ENCODE measurements at places on chromosomes 5 and 9. TPM values are rescaled to one million over a fixed set of nuclear protein-coding genes. Genes with fewer than 3 reads are reported as not detected.
A peak's percentile ranks its signal among the peaks of the same experiment; 100 is the strongest.

- H3K27ac ChIP-seq = peak overlapping the region; percentile 99
- H3K36me3 ChIP-seq = peaks cover 16% of the 10 kb centered on the region
- peak overlapping the region; percentile 90 for H3K4me3 ChIP-seq
- peaks cover 51% of the 10 kb centered on the region for H3K4me1 ChIP-seq
- no peak for DNase-seq
Measured at GRCh38 chr9:35656831-35657545, 831 bp downstream of the RMRP start.

- H3K36me3 ChIP-seq = no peaks in the 10 kb centered on the region
- DNase-seq = no peak
- peaks cover 31% of the 10 kb centered on the region for H3K4me1 ChIP-seq
- no peaks in the 10 kb centered on the region for H3K27me3 ChIP-seq
Measured at GRCh38 chr5:132734687-132735086, 2.7 kb downstream of the KIF3A start.

GRCh38 chr9:8693464-8693863 is 893.9 kb upstream of the DMAC1 start:
- DNase-seq = no peak
- no peaks in the 10 kb centered on the region for H3K4me1 ChIP-seq
- H3K27me3 ChIP-seq = no peaks in the 10 kb centered on the region
- no peak overlapping the region for H3K27ac ChIP-seq
- H3K36me3 ChIP-seq = no peaks in the 10 kb centered on the region

DNA sequence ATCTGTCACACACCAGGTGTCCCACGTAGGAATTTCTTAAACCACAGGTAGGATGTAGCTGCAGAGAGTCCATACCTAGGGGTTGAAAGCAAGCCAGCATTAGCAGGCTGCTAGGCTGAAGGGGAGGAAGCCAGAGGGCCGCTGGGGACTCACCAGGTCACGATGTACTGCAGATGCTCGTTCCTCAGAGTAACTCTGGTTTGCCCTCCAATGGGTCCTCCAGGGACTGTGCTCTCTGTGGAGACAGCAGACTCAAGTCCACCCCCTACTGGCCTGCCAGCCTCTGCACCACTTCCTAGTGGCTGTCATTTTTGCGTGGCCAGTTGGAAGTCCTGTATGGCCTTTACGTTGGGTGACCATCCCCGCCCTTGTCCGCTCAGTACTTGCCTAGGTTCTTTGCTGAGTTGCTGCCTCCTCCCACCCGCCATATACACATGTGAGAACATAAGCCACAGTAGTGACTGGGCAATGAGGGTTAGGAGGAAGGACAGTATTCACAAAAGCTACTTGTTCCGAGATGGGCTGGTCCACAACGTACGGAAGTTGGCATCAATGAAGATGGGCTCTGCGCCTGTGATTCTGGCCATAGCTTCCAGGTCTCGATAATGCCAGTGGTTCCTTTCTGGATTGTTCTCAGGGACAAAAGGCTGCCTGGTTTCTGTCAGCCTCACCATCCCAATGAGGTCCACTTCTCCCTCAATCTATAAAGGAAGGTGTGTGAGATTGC is 4.1 kb downstream of the RPL7A start:
- peak; percentile 63 for DNase-seq
- peaks cover 40% of the 10 kb centered on the region for H3K36me3 ChIP-seq
- H3K4me3 ChIP-seq = no peak overlapping the region

DNA sequence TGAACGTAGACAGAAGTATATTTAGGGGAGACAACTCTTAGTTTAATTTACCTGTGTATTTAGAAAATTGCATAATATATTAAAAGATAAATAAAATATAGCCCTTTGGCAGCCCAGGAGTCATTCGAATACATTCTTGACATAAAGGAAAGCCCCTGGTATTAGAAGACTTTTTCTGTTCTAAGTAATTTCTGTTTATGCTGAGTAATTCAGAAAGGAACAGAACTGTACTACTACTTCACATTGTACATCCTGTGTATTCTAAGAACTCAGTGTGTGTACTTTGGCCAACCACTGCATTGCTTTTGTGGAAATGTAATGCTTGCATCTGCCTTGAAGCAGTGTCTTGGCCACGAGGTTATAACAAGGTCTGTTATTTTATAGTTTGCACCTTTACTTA is 136.4 kb downstream of the KDM4C start:
- H3K4me3 ChIP-seq = no peak overlapping the region
- peaks cover 7% of the 10 kb centered on the region for H3K4me1 ChIP-seq
- no peaks in the 10 kb centered on the region for H3K36me3 ChIP-seq
- no peak overlapping the region for H3K27ac ChIP-seq
- DNase-seq = no peak

GRCh38 chr9:32403567-32404260 is 19.3 kb downstream of the ACO1 start:
- peak overlapping the region; percentile 49 for H3K27ac ChIP-seq
- DNase-seq = no peak
- H3K4me3 ChIP-seq = peak overlapping the region; percentile 23
- H3K36me3 ChIP-seq = peaks cover 54% of the 10 kb centered on the region
- no peaks in the 10 kb centered on the region for H3K27me3 ChIP-seq
- H3K4me1 ChIP-seq = peaks cover 30% of the 10 kb centered on the region

DNA sequence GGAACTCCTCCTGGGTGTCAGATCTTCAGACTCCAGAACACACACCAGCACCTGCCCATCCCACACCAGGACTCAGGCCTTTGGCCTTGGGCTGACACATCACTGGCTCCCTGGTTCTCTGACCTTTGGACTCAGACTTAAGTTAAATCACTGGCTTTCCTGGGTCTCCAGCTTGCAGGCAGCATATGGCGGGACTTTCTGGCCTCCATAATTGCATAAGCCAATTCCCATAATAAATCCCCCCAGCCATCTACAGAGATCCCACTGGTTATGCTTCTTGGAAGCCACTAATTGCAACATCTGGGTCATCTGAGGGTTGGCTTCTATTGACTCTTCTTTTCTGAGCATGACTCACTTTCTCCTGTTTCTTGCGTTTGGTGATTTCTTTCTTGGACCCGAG is 80.3 kb upstream of the SARDH start:
- H3K27me3 ChIP-seq = no peaks in the 10 kb centered on the region
- H3K4me3 ChIP-seq = no peak overlapping the region
- no peak overlapping the region for H3K27ac ChIP-seq
- no peaks in the 10 kb centered on the region for H3K4me1 ChIP-seq

DNA sequence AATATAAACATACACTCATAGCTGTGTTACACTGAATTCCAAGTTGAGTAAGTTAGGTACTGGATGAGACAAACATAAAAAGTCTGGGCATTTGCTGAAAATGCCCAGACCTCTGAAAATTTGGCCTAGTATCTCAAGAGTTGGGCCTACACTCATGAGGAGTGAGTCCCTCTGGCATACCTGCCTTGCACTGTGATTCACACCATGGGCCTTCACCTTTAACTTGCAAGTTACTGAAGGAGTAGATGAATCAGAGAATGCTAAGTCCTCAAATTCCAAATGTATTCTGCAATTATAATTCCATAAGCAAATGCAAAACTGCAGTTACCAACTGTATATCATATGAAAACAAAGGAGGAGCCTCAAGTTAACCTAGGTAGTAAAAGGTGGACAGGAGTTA is 32.3 kb upstream of the C9orf40 start:
- no peaks in the 10 kb centered on the region for H3K4me1 ChIP-seq
- H3K4me3 ChIP-seq = no peak overlapping the region
- no peaks in the 10 kb centered on the region for H3K36me3 ChIP-seq
- no peak for DNase-seq

- no peak overlapping the region for H3K4me3 ChIP-seq
- peaks cover 59% of the 10 kb centered on the region for H3K36me3 ChIP-seq
- H3K4me1 ChIP-seq = peaks cover 7% of the 10 kb centered on the region
- no peak for DNase-seq
- H3K27me3 ChIP-seq = no peaks in the 10 kb centered on the region
Measured at GRCh38 chr5:76732405-76733048, 16.6 kb downstream of the F2R start.

- H3K27me3 ChIP-seq = peaks cover 13% of the 10 kb centered on the region
- peak overlapping the region; percentile 3 for H3K27ac ChIP-seq
- peaks cover 17% of the 10 kb centered on the region for H3K4me1 ChIP-seq
- 0 out of 2 replicates have a peak, but pooled peaks cover 4% of the 10 kb centered on the region for H3K36me3 ChIP-seq
- DNase-seq = peak; percentile 59
Measured at GRCh38 chr5:17365811-17366138, 132.3 kb upstream of the TAF11L2 start.

DNA sequence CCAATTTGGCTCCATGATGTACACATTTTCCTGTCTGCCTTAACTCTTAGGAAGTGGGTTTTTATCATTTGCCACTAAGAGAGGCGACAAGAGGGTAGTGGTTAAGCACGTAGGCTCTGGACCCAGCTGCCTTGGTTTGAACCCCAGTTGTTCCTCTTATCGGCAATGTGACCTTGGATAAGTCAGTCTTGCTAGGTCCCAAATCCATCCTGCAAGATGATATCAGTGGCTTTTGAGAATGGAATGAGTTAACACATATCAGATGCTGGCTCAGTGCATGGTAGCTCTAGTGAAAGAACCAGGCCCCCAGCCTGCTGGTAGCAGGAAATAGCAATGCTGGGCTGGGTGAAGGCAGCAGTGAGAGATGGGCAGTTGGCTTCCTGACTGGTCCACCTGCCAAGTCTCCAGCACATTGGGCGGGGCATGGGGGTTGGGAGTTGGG is 72.5 kb downstream of the STK10 start:
- peaks cover 43% of the 10 kb centered on the region for H3K4me1 ChIP-seq
- DNase-seq = no peak
- peaks cover 28% of the 10 kb centered on the region for H3K36me3 ChIP-seq
- H3K27ac ChIP-seq = no peak overlapping the region
- no peak overlapping the region for H3K4me3 ChIP-seq

- H3K4me3 ChIP-seq = peak overlapping the region; percentile 65
- H3K4me1 ChIP-seq = peaks cover 18% of the 10 kb centered on the region
- DNase-seq = peak; percentile 92
- no peaks in the 10 kb centered on the region for H3K27me3 ChIP-seq
- 0 out of 2 replicates have a peak, but pooled peaks cover 4% of the 10 kb centered on the region for H3K36me3 ChIP-seq
Measured at GRCh38 chr5:172740428-172741205, 30.4 kb downstream of the DUSP1 start.

DNA sequence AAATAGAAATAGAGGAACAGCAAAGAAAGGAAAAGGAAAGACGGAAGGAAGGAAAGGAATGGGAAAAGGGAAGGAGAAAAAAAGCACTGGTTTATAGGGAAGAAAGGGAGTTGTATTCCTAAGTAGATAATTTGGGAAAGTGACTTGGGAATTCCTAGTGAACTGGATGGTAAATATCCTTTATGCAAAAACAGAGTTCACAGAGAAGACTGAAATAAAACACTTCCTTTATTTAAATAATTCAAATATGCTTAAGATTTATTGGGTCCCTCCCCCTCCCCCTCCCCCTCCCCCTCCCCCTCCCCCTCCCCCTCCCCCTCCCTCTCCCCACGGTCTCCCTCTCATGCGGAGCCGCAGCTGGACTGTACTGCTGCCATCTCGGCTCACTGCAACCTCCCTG is 69.4 kb downstream of the PJA2 start:
- H3K27me3 ChIP-seq = no peaks in the 10 kb centered on the region
- no peak for DNase-seq
- peaks cover 22% of the 10 kb centered on the region for H3K36me3 ChIP-seq
- H3K4me3 ChIP-seq = no peak overlapping the region

DNA sequence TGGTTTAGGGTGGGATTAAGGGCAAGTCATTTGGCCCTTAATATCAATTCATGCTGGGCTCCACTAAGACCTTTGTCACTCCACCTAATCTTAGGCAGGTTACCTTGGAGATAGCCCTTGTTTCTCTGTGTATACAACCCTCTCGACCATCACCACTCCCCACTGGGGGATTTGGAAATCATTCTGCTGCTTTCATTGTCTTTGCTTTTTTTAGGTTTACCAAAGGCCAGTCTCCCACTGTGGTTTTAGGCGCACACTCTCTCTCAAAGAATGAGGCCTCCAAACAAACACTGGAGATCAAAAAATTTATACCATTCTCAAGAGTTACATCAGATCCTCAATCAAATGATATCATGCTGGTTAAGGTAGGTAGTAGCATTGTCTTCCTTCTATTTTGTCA is 6.2 kb downstream of the GZMK start:
- H3K36me3 ChIP-seq = no peaks in the 10 kb centered on the region
- no peak overlapping the region for H3K4me3 ChIP-seq
- H3K27ac ChIP-seq = peak overlapping the region; percentile 13
- H3K27me3 ChIP-seq = no peaks in the 10 kb centered on the region
- DNase-seq = no peak
- peaks cover 34% of the 10 kb centered on the region for H3K4me1 ChIP-seq

GRCh38 chr5:108028412-108028811 is 353.5 kb downstream of the FBXL17 start:
- no peak overlapping the region for H3K27ac ChIP-seq
- DNase-seq = no peak
- no peaks in the 10 kb centered on the region for H3K27me3 ChIP-seq
- no peaks in the 10 kb centered on the region for H3K36me3 ChIP-seq
- H3K4me1 ChIP-seq = peaks cover 4% of the 10 kb centered on the region

DNA sequence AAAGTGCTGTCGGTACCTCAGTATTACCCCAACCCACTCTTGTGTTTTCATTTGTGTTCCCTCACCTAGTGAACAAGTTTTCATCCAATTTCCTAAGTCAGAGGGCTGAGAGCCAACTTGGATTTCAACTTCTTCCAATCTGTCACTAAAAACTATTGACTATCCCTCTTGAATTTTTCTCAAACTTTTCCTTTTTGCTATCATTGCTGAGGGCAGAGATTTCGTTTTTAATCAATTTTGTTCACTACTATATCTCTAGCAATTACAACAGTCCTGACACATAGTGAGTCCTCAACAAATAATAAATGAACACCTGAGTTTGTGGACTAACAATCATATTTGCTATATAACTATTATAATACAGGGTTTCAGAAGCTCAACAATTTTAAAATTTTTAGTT is 29.0 kb downstream of the MEIKIN start:
- no peak for DNase-seq
- no peaks in the 10 kb centered on the region for H3K36me3 ChIP-seq
- no peaks in the 10 kb centered on the region for H3K4me1 ChIP-seq
- H3K27me3 ChIP-seq = no peaks in the 10 kb centered on the region
- H3K27ac ChIP-seq = no peak overlapping the region
- H3K4me3 ChIP-seq = no peak overlapping the region

- H3K4me3 ChIP-seq = peak overlapping the region; percentile 44
- H3K4me1 ChIP-seq = peaks cover 90% of the 10 kb centered on the region
- peaks cover 25% of the 10 kb centered on the region for H3K36me3 ChIP-seq
Measured at GRCh38 chr9:113599646-113600022, 136.1 kb downstream of the RGS3 start.

- H3K4me3 ChIP-seq = no peak overlapping the region
- H3K36me3 ChIP-seq = no peaks in the 10 kb centered on the region
- no peak overlapping the region for H3K27ac ChIP-seq
- no peaks in the 10 kb centered on the region for H3K4me1 ChIP-seq
Measured at GRCh38 chr5:161719157-161719556, 33.6 kb downstream of the GABRA6 start.

- H3K36me3 ChIP-seq = no peaks in the 10 kb centered on the region
- H3K27ac ChIP-seq = no peak overlapping the region
- no peaks in the 10 kb centered on the region for H3K27me3 ChIP-seq
- H3K4me3 ChIP-seq = no peak overlapping the region
- H3K4me1 ChIP-seq = no peaks in the 10 kb centered on the region
Measured at GRCh38 chr5:112374356-112374755, 44.7 kb downstream of the EPB41L4A start.

The CSF2 gene
- 0.21 TPM for total RNA-seq

The HRCT1 gene
- 4.1 TPM for total RNA-seq

The NDOR1 gene
- 16.4 TPM for total RNA-seq

The GFI1B gene
- not detected for total RNA-seq

The CCDC192 gene
- total RNA-seq = not detected

The AGXT2 gene
- total RNA-seq = not detected

Measured in HFFc6 (cell line).